ENCODE measurements at places on chromosomes 7 and 10. TPM values are rescaled to one million over a fixed set of nuclear protein-coding genes. Genes with fewer than 3 reads are reported as not detected.

Gene PRSS2
- not detected for total RNA-seq

Gene LIPJ
- total RNA-seq = not detected

Gene EGR2
- 12.1 TPM for total RNA-seq

Gene CCDC186
- 28.8 TPM for total RNA-seq

Gene IGF2BP3
- total RNA-seq = 69.9 TPM

Gene CAMK2B
- not detected for total RNA-seq

Gene OR2A42
- not detected for total RNA-seq

Gene CHST3
- total RNA-seq = 42.9 TPM

Gene TMEM236
- 0.14 TPM for total RNA-seq

Gene MCU
- 31.8 TPM for total RNA-seq

Gene TECTB
- total RNA-seq = not detected

Gene TNKS2
- total RNA-seq = 55.8 TPM

Gene PRSS1
- not detected for total RNA-seq

Gene KIF11
- 2.8 TPM for total RNA-seq

Gene SH2B2
- 5.6 TPM for total RNA-seq

Gene PKD2L1
- not detected for total RNA-seq

Gene FAM25C
- total RNA-seq = not detected

Gene ANXA8
- 0.55 TPM for total RNA-seq

Gene ITIH5
- 3.7 TPM for total RNA-seq

Gene TMEM270
- not detected for total RNA-seq

Gene PAX4
- total RNA-seq = not detected

Gene RGS10
- 40.1 TPM for total RNA-seq

Gene PDK4
- 0.29 TPM for total RNA-seq

Gene TEX36
- total RNA-seq = not detected

Gene DPP6
- 0.48 TPM for total RNA-seq

Gene OR9A2
- total RNA-seq = not detected

Gene SLC26A5
- not detected for total RNA-seq

Gene LRRN3
- 2.2 TPM for total RNA-seq

Gene TFEC
- total RNA-seq = 1.8 TPM

Gene KDM7A
- total RNA-seq = 4.9 TPM

Gene FAM170B
- total RNA-seq = not detected

Gene FAM171A1
- 51.9 TPM for total RNA-seq

Gene IDI2
- not detected for total RNA-seq

Gene FAM25G
- not detected for total RNA-seq

Gene HERPUD2
- 29.7 TPM for total RNA-seq

Gene C10orf95
- total RNA-seq = 0.20 TPM

Gene BTAF1
- 29.2 TPM for total RNA-seq

Gene MKX
- 3.9 TPM for total RNA-seq

Gene MET
- 8.2 TPM for total RNA-seq
